ENCODE measurements at places on chromosomes 16 and 17.

DNA sequence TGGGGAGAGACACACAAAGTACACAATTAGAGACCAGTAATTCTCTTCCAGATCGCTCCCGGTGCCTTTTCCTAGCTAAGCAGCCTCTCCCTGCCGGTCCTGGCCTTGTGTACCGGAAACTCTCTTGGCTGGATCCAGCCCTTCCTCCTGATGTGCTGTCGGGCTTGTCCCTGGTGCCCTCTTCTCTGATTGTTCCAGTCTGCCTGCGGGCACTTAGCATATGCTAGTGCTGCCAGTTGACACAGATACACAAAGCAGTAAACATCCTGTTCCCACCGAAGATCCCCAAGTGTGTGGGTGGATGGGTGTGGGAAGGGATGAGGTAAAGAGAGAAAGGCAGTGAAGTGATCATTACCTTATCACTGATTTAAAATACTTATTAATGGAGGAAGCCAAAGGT, 9.7 kb downstream of the HS3ST3B1 start:
- no peak for DNase-seq

GRCh38 chr17:13000561-13000960, 17.3 kb downstream of the ELAC2 start:
- DNase-seq = no peak

DNA sequence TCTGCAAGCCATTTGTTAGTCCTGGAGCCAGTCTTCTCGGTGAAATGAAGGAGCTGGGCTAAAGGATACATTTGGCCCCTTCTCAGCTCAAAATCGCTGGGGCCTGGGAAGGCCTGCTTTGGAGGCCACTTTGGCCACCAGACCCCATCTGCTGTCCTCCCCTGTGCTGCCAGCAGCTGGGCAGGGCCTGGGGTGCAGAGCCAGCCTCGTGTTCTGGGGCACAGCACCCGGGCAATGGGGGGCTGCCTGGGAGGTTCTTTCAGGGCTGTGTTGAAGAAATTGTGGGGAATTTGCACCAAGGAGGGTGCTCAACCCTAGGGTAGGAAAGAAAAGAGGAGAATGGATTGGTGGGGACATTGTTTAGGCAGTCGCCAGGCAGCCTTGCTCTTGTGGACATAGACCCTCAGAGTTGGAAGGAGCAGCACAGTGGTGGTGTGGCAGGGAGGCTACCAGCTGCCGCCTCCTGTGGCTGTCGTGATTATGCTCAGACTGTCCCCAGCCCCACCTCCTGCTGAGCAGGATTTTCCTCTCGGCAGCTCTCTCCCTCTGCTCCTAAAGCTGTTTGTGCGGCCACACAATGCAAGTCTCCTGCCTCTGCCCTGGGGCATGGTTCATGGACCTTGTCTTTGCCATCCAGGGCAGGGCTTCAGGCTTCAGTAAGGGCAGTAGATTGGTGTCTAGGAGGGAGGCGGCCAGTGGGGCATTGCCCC, 174.8 kb downstream of the NTN1 start:
- no peak for DNase-seq

DNA sequence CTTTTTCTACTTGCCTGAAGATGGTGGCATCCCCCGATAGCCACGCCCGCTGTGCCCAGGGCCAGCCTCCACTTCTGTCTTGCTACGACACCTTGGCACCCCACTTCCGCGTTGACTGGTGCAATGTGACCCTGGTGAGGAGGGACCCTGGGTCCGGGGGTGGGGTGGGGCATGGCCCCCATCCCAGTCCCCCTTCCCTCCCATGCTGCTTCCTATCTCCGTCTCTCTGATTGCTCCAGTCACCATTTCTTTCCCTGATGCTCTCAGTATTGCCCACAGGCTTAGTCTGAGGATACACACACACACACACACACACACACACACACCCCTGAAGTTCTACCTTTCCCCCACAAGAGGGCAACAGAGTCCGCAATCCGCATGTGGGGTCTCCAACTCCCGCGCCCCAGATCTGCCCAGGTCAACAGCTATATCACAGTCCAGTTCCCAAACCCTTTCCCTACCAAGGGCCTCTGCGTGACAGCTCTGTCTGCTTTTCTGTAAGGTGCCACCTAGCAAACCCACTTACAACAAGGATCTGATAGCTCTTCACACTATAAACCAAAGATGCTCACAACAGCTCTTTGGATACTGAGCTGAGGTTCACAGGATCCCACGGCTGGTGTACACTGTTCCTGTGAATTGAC, 3.4 kb downstream of the SGCA start:
- DNase-seq = peak; percentile 73

DNA sequence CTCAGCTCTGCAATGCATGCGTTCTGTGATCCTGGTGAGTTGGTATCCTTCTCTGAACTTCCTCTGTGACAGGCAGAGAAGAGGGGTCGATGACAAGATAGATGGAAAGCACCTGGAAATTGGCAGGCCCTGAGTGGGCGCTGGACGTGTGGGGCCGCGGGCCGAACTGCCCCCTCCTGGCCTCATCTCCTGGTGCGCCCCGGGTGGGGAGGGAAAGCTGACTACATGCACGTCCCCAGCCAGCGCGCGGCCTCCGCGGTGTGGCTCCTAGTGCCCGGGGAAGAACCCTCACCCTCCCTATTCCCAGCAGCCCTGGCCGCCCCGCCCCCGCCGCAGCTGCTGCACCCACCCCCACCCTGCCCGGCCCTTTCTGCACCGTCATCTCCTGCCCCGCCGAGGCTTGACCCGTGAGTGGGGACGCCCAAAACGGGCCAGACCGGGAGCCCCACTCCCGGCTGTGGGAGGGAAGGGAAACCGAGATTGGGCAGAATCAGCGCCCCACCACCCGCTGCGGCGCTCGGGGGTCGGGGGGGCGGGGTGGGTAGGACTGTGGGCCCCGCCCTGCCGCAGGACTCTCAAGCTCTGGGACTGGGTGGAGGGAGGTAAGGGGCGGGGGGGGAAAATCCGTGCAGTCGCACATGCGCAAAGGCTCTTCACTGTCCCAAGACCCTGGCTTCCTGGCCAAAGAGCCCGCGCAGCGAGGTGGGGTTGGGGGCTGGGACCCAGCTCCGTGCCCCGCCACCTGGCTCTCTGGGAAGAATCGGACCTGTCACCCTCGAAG, at the start of gene NOL3:
Gene NOL3 (plus strand): TSS at position 371 of the 781 bp plus-strand sequence.
- DNase-seq = peak; percentile 95

DNA sequence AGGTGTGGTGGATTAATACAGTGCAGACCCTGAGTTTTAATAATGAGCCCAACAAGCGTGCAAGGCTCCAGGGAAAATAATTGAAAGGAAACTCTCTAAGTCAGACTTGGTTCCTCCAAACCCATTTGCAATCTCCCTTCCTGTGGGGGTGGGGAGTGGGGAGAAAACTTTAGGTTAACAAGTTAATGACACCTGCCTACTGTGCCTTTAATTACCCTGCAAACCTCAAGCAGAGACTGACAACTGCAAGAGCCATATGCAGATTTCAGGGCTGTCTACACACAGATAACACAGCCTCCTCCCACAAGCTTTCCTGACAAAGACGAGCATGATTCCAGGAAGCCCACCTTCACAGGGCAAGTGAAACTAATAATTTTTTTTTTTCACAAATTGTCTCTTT, 359.3 kb downstream of the HS3ST4 start:
- DNase-seq = no peak

DNA sequence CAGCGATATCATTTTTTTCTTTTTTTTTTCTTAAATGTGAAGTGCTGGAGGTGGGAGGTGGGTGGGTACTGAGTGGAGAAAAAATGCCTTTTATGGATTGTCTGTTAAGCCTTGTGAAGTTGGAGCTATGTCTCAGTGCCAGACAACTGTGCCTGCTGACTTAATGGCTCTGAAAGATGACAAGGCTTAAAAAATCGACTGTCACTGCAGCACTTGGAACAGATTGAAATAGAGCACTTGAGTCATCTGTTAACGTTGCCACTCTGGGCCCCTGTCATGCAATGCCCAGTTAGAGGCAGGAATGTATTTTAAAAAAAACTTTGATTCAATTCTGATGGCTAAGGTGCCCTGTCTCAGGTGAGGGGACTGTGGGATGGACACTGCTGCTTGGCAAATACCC, 108.2 kb upstream of the HS3ST2 start:
- DNase-seq = no peak

- DNase-seq = peak; percentile 86
These were observed at the start of gene CHST6 for GRCh38 chr16:75495076-75495674. Gene CHST6 (minus strand): TSS chr16:75495441. CDS start chr16:75479828, 15,613 bp downstream.

- no peak for DNase-seq
These were observed 9.2 kb upstream of the KAT7 start for GRCh38 chr17:49779156-49779738.

GRCh38 chr17:82317394-82318168, at the start of gene CD7:
Gene CD7 (minus strand): TSS chr17:82317608. CDS start chr17:82317495, 113 bp downstream.
- no peak for DNase-seq

GRCh38 chr17:31313982-31314781, at the start of gene EVI2B:
Gene EVI2B (minus strand): TSS chr17:31314054. CDS start chr17:31305609, 8,445 bp downstream.
- no peak for DNase-seq

DNA sequence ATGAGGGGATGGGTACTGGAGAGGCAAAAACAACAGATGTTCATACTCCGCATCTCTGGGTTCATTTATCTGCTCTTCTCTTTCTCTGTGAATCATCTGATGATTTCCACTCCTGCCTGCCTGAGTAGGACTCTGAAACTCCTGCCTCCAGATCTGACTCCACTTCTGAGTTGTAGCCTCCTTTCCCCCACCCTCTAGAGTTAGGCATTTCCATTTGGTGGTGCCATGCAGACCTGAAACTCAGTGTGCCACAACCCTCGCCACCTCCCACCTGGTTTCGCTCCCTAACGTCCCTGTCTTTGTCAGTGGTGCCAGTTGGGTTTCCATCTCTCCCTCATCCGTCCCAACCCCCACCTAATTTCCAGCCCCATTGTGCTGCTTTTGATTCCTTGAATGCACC, 126.2 kb downstream of the PRKCB start:
- no peak for DNase-seq

- peak; percentile 39 for DNase-seq
These were observed 5.9 kb downstream of the BBS2 start for GRCh38 chr16:56513972-56514371.

- DNase-seq = no peak
These were observed 1.8 kb downstream of the ZBTB4 start for GRCh38 chr17:7477392-7478275.

DNA sequence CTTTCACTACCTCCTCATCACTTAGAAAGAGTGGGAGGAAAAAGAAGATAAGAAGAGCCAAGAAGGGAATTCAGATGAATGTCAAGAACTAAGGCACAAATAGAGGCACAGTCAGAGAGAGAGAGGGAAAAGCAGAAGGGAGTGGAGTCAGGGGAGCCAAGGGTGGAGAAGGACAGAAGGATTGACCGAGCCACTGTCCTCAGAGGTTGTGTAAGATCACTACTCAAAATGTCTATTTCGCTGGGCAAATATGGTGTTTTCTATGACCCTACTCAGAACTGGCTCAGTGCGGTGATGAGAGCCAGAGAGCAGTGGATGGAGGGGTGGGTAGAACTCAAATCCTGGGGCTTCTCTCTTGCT, 139.2 kb upstream of the HS3ST2 start:
- DNase-seq = no peak

DNA sequence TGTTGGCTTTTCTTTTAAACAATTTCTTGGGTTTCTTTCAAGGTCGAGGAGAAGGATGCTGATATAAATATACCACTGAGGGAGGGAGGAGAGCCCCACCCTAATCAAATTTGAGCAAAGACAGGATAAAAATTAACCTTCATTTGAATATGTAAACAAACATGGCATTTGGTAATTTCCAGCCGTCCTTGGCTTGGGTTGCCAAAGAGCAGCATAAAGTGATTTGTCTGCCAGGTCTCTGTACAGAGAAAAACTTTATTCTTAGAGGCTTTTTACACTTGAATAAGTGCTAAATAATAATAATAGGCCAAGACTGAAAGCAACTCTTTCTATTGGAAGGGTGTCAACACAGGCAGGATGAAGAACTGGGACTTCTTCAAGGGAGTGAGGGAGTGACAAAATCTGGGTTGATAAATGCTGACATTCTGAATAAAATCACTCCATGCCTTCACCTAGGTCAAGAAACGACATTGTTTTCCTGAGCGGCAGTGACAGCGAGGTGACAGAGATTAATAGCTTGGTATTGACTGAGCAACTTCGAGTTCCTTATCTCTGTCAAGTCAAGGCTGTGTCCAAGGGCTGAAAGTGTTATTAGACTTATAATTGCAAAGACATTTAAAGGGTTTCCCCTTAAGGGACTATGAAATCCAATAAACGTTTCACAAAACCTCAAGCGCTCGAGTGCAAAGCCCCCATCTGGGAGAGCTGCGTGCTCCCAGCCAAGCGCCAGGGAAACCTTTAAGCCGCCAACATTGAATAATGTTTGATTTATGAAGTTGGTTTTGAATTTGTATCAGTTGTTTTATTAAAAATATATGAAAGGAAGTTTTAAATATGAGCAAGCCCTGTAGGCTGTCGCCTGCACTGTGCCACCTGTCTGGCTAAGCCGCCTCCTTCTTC, 269.5 kb upstream of the N4BP1 start:
- no peak for DNase-seq

DNA sequence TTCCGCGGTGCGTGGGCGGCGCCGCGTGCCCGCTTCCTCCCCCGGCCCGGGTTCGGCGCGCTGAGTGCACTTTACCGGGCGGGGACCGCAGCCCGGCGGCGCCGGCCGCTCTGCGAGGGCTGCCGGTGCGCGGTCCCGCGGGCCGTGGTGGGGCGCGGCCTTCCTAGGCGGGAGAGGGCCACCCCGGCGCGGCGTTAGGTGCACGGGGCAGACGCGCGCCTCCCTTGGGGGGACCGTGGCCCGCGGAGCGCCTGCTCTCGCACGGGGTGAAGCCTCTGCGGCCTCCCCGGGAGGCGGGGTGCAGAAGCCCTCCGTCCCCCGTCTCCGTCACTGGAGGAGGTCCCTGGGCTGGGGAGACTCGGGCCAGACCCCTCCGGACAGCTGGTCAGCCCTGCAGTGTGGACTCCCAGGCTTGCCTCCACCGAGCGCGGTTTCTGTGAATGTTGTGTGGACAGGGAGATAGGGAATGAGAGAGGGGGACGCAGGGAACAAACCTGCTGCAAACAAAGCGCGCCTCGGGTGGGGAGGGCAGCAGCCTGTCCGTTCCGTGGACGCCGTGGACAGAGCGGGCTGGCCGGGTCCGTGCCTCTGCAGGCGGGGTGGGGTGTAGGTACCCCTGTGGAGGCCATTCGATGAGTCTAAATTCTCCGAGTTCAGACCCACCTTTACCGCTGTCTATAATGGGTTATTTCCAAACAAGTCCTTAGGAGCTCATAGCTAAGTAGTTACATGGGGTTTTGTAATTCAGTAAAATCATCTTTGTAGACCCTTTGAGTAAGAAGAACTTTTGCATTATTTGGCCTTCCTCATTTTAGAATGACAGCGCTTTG, 721 bp downstream of the TBCD start:
- DNase-seq = peak; percentile 55

Measured in HuH-7 (cell line).